Spinal cord (tissue), 10 donors: ENCODE measurements at places on chromosomes 4 and X. TPM values are rescaled to one million over a fixed set of nuclear protein-coding genes. Genes with fewer than 3 reads are reported as not detected.

Gene SPANXD
- not detected for total RNA-seq

GRCh38 chrX:130654409-130654950, 248.5 kb downstream of the ENOX2 start:
- DNase-seq: peak; percentile 5

GRCh38 chr4:110003401-110004187, 90.9 kb downstream of the EGF start:
- no peak for DNase-seq

- no peak for DNase-seq
These were observed 116.4 kb upstream of the IGSF1 start for GRCh38 chrX:131405497-131405896.

GRCh38 chr4:53694666-53695065, 103.4 kb upstream of the LNX1 start:
- DNase-seq: no peak
